ENCODE measurements at places on chromosomes 6 and 20. TPM values are rescaled to one million over a fixed set of nuclear protein-coding genes. Genes with fewer than 3 reads are reported as not detected.

Gene FILIP1
- not detected for polyA plus RNA-seq

Gene C4B
- polyA plus RNA-seq: not detected

Gene SLC22A1
- polyA plus RNA-seq: 0.44 TPM

- DNase-seq: no peak
- peaks cover 4% of the 10 kb centered on the region for H3K36me3 ChIP-seq
- no peaks in the 10 kb centered on the region for H3K27me3 ChIP-seq
- no peak overlapping the region for H3K4me3 ChIP-seq
Observed at GRCh38 chr6:402901-403658, 11.5 kb downstream of the IRF4 start.

DNA sequence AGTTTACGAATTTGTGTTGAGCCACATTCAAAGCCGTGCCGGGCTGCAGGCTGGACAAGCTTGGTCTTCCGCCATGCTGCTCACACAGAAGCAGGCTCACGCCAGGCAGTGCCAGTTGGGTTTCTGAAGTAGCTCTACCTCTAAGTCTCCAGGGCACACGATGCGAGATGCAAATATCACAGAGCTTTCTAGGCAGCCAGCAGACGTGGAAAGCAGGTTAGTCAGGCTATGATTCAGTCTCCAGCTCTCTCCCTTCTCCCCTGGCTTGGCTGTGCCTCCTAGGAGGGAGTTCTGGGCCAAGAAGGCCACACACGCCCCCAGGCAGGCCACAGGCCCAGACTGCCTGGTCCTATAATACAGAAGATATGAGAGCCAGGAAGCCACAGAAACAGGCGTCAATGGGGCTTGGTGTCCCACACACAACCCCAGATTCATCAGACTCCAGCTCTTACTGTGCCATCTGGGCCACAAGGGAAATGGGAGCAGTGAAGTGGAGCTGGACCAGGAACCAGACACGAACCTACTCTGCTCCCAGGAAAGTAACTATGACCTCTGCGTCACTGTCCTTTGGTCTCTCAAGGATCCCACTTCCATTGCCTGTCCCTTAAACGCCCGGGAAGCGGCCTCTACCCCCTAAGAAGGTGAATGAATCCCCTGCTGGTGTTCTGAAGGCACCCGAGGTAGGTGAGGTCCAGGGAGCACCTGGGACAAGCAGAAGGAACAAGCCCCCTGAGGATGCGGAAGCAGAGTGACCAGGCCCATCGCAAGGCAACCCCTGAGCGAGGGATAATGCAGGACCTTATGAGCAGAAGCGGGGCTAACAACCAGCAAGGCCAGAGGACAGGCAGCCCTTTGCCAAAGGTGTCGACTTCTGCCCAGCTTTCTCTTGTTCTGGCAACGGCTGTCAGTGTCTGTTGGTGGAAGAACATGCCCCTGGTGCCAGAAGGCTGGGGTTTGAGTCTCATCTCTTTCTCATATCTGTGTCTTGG lies 61.2 kb downstream of the GFOD1 start:
- DNase-seq: no peak
- H3K27ac ChIP-seq: peak overlapping the region; percentile 99
- peak overlapping the region; percentile 87 for H3K4me3 ChIP-seq
- peaks cover 7% of the 10 kb centered on the region for H3K36me3 ChIP-seq

- peaks cover 12% of the 10 kb centered on the region for H3K27me3 ChIP-seq
- no peaks in the 10 kb centered on the region for H3K4me1 ChIP-seq
- no peak overlapping the region for H3K27ac ChIP-seq
Observed at GRCh38 chr20:24708411-24709295, 239.2 kb downstream of the SYNDIG1 start.

- no peaks in the 10 kb centered on the region for H3K4me1 ChIP-seq
- no peak for DNase-seq
- no peak overlapping the region for H3K27ac ChIP-seq
- H3K36me3 ChIP-seq: no peaks in the 10 kb centered on the region
- no peak overlapping the region for H3K4me3 ChIP-seq
Observed at GRCh38 chr6:54629131-54629530, 217.4 kb upstream of the FAM83B start.

DNA sequence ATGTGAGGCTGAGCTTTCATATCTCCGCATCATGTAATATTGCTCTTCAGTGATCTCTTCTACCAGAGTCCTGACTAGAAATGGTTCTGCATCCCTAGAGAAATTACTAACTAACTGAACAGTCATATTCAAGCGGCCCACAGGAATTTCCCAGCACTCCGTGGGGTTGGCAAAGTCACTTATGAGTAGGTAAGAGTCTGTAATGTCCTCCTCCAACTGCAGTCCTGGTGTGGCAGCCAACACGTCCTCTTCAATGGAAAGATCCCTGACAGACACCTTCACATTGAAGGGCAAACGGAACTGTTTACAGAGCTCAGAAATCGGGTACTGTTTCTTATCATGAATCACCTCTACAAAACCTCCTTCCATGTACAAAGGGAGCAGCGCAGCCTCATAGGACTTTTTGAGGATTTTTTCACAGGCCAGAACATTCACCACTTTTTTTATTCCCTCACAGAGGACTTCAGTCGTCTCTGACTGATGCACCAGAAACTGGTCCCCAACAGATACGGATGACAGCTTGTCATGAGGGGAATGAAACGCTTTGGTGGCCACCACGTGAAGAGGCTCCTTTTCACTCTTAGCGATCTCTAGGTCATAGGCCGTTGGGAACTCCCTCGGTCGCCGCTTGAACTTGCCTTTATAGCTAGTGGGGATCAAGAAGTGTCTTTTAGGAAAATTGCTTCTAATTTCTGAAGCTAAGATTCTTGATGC lies 87.7 kb downstream of the THEMIS start:
- H3K27ac ChIP-seq: no peak overlapping the region
- no peak for DNase-seq
- H3K4me1 ChIP-seq: no peaks in the 10 kb centered on the region
- H3K36me3 ChIP-seq: no peaks in the 10 kb centered on the region

GRCh38 chr6:90074161-90074850 lies 180.0 kb downstream of the GJA10 start:
- DNase-seq: no peak
- H3K4me3 ChIP-seq: no peak overlapping the region
- H3K36me3 ChIP-seq: peaks cover 12% of the 10 kb centered on the region
- H3K27ac ChIP-seq: peak overlapping the region; percentile 5

- no peak overlapping the region for H3K27ac ChIP-seq
- no peaks in the 10 kb centered on the region for H3K4me1 ChIP-seq
- no peaks in the 10 kb centered on the region for H3K27me3 ChIP-seq
- H3K36me3 ChIP-seq: no peaks in the 10 kb centered on the region
- no peak for DNase-seq
Observed at GRCh38 chr6:45754432-45754831, 261.2 kb downstream of the CLIC5 start.

GRCh38 chr6:56434606-56435005 lies 187.2 kb upstream of the COL21A1 start:
- H3K4me3 ChIP-seq: no peak overlapping the region
- DNase-seq: no peak
- peaks cover 2% of the 10 kb centered on the region for H3K27me3 ChIP-seq
- H3K36me3 ChIP-seq: no peaks in the 10 kb centered on the region
- H3K4me1 ChIP-seq: no peaks in the 10 kb centered on the region

GRCh38 chr20:62606551-62607201 lies 35.6 kb upstream of the SLCO4A1 start:
- peaks cover 44% of the 10 kb centered on the region for H3K4me1 ChIP-seq
- peaks cover 5% of the 10 kb centered on the region for H3K27me3 ChIP-seq
- DNase-seq: no peak
- no peaks in the 10 kb centered on the region for H3K36me3 ChIP-seq
- peak overlapping the region; percentile 85 for H3K27ac ChIP-seq

All from immature natural killer cell (primary cell).